ENCODE measurements at places on chromosomes 2 and 18. TPM values are rescaled to one million over a fixed set of nuclear protein-coding genes. Genes with fewer than 3 reads are reported as not detected.

DNA sequence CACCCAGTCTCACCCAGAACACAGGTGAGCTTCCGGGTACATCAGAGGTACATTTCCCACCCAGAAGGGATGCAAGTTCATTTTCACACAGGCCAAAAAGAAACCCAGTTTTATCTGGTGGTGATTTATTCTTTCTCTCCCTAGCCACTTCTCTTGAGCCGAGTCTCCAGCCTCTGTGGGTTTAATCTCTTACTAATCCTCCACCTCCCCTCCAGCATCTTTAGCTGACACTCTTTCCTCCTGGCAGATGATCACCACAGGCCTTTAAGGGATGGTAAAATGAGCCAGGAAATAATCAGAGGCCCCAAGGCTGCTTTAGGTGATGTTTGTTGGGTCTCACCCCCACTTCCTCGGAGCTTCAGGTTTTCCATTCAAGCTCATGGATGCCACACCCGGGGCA lies 145.7 kb upstream of the DLX2 start:
- no peak for DNase-seq
- H3K27ac ChIP-seq: no peak overlapping the region
- H3K4me1 ChIP-seq: peaks cover 43% of the 10 kb centered on the region
- H3K36me3 ChIP-seq: no peaks in the 10 kb centered on the region
- H3K4me3 ChIP-seq: no peak overlapping the region
- no peaks in the 10 kb centered on the region for H3K27me3 ChIP-seq

GRCh38 chr18:9387891-9388290 lies 53.3 kb downstream of the TWSG1 start:
- no peaks in the 10 kb centered on the region for H3K27me3 ChIP-seq
- H3K4me1 ChIP-seq: no peaks in the 10 kb centered on the region
- DNase-seq: no peak
- no peak overlapping the region for H3K27ac ChIP-seq
- peaks cover 7% of the 10 kb centered on the region for H3K36me3 ChIP-seq

- H3K4me3 ChIP-seq: no peak overlapping the region
- H3K27ac ChIP-seq: no peak overlapping the region
- DNase-seq: no peak
- H3K27me3 ChIP-seq: no peaks in the 10 kb centered on the region
These were observed 3.4 kb upstream of the EVA1A start for GRCh38 chr2:75564026-75564688.

DNA sequence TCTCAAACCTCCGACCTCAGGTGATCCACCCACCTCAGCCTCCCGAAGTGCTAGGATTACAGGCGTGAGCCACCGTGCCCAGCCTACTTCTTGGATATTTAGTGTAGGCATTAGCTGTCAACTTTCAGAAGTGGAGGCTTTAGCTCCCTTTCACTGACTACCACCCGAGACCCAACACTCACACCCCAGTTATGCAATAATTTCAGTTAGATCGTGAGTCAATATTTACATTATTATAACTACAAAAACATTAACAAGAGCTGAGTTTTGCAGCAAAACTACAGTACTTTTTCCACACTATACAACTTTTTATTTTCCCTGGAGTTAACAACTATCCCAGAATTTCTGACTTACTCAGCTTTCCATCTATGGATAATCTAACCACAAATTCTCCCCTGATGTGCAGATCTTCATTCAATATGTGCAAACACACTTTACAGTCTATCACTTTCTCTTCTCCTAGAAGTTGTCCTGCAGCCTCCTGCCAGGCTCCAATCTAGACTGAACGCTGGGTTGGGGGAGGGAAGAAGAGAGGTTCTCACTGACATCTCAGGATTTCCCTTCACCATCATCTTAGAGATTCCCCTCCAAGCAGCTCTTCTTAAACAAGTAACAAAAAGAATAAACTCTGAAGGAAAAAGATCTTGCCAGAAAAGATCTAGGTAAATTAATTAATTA lies 10.1 kb downstream of the TBC1D8 start:
- DNase-seq: peak; percentile 85
- no peaks in the 10 kb centered on the region for H3K4me1 ChIP-seq
- H3K27me3 ChIP-seq: peaks cover 18% of the 10 kb centered on the region
- no peaks in the 10 kb centered on the region for H3K36me3 ChIP-seq

- H3K27ac ChIP-seq: no peak overlapping the region
- no peak for DNase-seq
- no peak overlapping the region for H3K4me3 ChIP-seq
These were observed 34.2 kb downstream of the PKDCC start for GRCh38 chr2:42082016-42082415.

- H3K4me3 ChIP-seq: peak overlapping the region; percentile 48
- H3K4me1 ChIP-seq: peaks cover 31% of the 10 kb centered on the region
- H3K27ac ChIP-seq: peak overlapping the region; percentile 66
- peak; percentile 66 for DNase-seq
These were observed 55.0 kb downstream of the ANKRD44 start for GRCh38 chr2:197255543-197255942.

DNA sequence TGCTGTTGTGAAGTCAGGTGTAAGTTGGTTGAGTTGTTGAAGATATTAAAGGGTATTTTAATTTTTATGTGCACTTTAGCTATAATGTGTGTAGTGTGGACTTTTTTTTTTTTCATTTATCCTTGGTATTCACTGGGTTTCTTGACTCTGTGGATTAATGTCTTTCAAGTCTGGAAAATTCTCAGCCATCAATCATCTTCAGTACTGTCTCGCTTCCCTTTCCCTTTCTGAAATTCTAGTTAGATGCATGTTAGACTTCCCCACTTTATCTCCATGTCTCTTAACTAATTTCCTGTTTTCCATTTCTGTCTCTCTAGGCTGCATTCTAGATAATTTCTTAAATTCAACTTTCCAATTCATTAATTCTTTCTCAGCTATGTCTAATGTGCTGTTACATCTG lies 247.7 kb upstream of the REV1 start:
- H3K27ac ChIP-seq: no peak overlapping the region
- no peaks in the 10 kb centered on the region for H3K27me3 ChIP-seq
- no peaks in the 10 kb centered on the region for H3K4me1 ChIP-seq
- H3K4me3 ChIP-seq: no peak overlapping the region
- H3K36me3 ChIP-seq: no peaks in the 10 kb centered on the region
- DNase-seq: no peak

DNA sequence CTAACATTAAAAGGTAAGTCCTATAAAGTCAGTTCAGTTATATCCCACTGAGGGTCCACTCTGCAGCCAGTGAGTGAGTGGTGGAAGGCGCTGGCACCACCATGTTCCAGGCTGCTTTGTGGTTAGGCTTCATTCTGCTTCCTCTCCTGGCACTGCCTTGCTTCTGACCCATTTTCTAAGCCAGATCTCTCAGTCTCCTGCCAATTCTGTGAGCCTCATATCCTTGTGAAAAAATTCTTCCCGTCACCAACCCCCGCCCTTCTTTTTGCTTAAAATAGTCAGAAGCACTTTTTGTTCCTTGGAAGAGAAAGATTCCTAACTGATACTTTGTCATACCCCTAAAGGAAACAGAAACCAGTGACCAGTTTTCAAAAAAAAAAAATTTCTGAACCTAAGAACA lies 139.8 kb upstream of the NCK2 start:
- no peak for DNase-seq
- no peaks in the 10 kb centered on the region for H3K36me3 ChIP-seq
- no peak overlapping the region for H3K27ac ChIP-seq
- peaks cover 10% of the 10 kb centered on the region for H3K27me3 ChIP-seq
- H3K4me1 ChIP-seq: no peaks in the 10 kb centered on the region

- H3K36me3 ChIP-seq: no peaks in the 10 kb centered on the region
- no peak for DNase-seq
- no peak overlapping the region for H3K27ac ChIP-seq
- H3K27me3 ChIP-seq: peaks cover 62% of the 10 kb centered on the region
- H3K4me1 ChIP-seq: no peaks in the 10 kb centered on the region
These were observed 17.6 kb upstream of the PDIA6 start for GRCh38 chr2:10830203-10830602.

- H3K36me3 ChIP-seq: no peaks in the 10 kb centered on the region
- H3K4me3 ChIP-seq: no peak overlapping the region
- H3K4me1 ChIP-seq: no peaks in the 10 kb centered on the region
- DNase-seq: no peak
- no peak overlapping the region for H3K27ac ChIP-seq
These were observed 5.0 kb downstream of the THSD7B start for GRCh38 chr2:136770384-136770783.

GRCh38 chr2:68789603-68790002 lies 55.0 kb downstream of the ARHGAP25 start:
- peaks cover 37% of the 10 kb centered on the region for H3K27me3 ChIP-seq
- H3K4me1 ChIP-seq: no peaks in the 10 kb centered on the region
- no peak overlapping the region for H3K4me3 ChIP-seq
- H3K27ac ChIP-seq: no peak overlapping the region
- no peak for DNase-seq

GRCh38 chr18:74654638-74655037 lies 57.0 kb downstream of the ZNF407 start:
- H3K27ac ChIP-seq: no peak overlapping the region
- H3K36me3 ChIP-seq: no peaks in the 10 kb centered on the region
- H3K27me3 ChIP-seq: no peaks in the 10 kb centered on the region
- no peak overlapping the region for H3K4me3 ChIP-seq
- no peak for DNase-seq

DNA sequence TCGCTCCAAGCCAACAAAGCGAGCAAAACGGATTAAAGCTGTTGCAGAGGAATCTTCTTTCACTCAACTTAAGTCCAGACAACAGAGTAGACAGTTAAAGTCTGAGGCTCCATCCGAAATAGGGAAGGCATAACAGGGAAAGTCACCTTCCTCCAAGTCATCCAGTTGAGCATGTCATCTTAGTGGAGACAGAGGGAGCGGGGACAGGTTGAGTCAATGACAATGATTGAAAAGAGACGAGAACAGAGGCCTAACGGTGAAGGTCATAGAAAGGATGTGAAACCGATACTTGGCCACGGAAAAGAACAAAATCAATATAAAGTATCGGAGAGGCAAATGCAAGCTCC lies 455 bp downstream of the C18orf32 start:
- DNase-seq: peak; percentile 50
- peaks cover 38% of the 10 kb centered on the region for H3K4me1 ChIP-seq
- peak overlapping the region; percentile 91 for H3K27ac ChIP-seq
- H3K36me3 ChIP-seq: peaks cover 59% of the 10 kb centered on the region

DNA sequence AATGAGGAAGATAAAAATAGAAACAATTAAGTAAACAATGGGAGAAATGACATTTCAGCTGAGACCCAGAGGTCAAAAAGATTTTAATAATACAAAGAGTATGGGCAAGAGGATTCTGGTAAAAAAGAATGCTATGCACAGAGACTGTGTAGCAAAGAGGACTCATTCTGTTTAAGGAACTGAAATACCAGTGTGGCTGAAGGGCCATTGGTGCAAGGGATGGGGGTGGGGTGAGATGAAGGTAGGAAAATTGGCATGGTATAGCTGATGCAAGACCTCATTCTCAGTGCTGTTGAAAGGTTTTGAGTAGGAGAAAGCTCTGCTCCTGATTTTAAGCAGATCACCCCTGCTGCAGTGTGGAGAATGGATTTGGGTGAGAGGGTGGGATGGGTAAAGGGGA lies 10.8 kb downstream of the GALNT1 start:
- peaks cover 7% of the 10 kb centered on the region for H3K4me1 ChIP-seq
- H3K27ac ChIP-seq: no peak overlapping the region
- H3K36me3 ChIP-seq: no peaks in the 10 kb centered on the region
- no peaks in the 10 kb centered on the region for H3K27me3 ChIP-seq

DNA sequence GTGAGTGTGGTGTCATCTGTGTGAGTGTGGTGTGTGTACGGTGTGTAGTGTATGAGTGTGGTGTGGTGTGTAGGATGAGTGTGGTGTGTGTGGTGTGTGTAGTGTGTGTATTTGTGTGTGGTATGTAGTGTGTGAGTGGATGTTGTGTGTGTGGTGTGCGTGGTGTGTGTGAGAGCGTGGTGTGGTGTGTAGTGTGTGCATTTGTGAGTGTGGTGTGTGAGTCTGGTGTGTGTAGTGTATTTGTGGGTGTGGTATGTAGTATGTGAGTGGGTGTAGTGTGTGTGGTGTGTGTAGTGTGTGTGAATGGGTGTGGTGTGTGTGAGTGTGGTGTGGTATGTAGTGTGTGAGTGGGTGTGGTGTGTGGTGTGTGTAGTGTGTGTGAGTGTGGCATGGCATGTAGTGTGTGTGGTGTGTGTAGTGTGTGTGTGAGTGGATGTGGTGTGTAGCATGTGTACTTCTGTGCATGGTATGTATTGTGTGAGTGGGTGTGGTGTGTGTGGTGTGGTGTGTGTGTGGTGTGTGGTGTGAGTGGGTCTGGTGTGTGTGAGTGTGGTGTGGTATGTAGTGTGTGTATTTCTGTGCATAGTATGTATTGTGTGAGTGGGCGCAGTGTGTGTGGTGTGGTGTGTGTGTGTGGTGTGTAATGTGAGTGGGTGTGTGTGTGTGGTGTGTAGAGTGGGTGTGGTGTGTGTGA lies 227.8 kb downstream of the BCL2 start:
- no peak overlapping the region for H3K27ac ChIP-seq
- H3K36me3 ChIP-seq: no peaks in the 10 kb centered on the region
- H3K4me1 ChIP-seq: no peaks in the 10 kb centered on the region
- H3K27me3 ChIP-seq: peaks cover 15% of the 10 kb centered on the region
- no peak for DNase-seq
- H3K4me3 ChIP-seq: no peak overlapping the region

DNA sequence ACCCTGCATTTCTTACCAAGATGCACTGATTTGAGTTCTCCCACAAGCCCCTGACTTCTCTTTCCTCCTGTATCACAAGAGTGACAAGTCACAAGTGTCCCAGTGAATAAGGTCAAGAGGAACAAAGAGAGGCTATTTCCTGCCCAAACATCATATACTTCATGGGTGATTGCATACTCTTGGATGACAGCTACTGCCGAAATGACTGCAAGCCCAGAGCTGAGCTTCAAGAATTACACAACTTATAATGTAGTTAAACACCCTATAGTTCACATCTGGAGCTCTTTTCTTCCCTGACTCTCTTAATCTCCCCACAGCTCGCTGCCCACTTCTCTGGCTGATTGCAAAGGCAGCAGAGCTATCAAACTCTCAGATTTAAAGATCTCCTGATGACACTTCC lies 289.7 kb upstream of the PARD3B start:
- H3K4me1 ChIP-seq: no peaks in the 10 kb centered on the region
- H3K27ac ChIP-seq: no peak overlapping the region
- peaks cover 5% of the 10 kb centered on the region for H3K27me3 ChIP-seq
- no peak overlapping the region for H3K4me3 ChIP-seq
- no peaks in the 10 kb centered on the region for H3K36me3 ChIP-seq

- H3K4me1 ChIP-seq: peaks cover 11% of the 10 kb centered on the region
- H3K36me3 ChIP-seq: no peaks in the 10 kb centered on the region
- H3K27me3 ChIP-seq: no peaks in the 10 kb centered on the region
- peak; percentile 23 for DNase-seq
- H3K27ac ChIP-seq: peak overlapping the region; percentile 33
These were observed 81.5 kb upstream of the STON1 start for GRCh38 chr2:48448274-48449061.

The GREB1 gene
- total RNA-seq: 1.1 TPM

The CDH2 gene
- 78.7 TPM for total RNA-seq

The AP1S3 gene
- 2.2 TPM for total RNA-seq

The C1GALT1C1L gene
- total RNA-seq: 1.2 TPM

The ABCG5 gene
- not detected for total RNA-seq

The MC5R gene
- 0.36 TPM for total RNA-seq

The STPG4 gene
- 0.72 TPM for total RNA-seq

The GKN2 gene
- total RNA-seq: not detected

The PROKR1 gene
- total RNA-seq: not detected

The ACVR1C gene
- 0.36 TPM for total RNA-seq

The IL36RN gene
- not detected for total RNA-seq

All from osteoblast (primary cell).